ENCODE measurements at places on chromosomes 12 and 14.
A peak's percentile ranks its signal among the peaks of the same experiment; 100 is the strongest.

- DNase-seq = no peak
Observed at GRCh38 chr12:1820191-1820895, at the start of gene LRTM2. Gene LRTM2 (plus strand): TSS chr12:1820565. CDS start chr12:1828149, 7,584 bp downstream.

DNA sequence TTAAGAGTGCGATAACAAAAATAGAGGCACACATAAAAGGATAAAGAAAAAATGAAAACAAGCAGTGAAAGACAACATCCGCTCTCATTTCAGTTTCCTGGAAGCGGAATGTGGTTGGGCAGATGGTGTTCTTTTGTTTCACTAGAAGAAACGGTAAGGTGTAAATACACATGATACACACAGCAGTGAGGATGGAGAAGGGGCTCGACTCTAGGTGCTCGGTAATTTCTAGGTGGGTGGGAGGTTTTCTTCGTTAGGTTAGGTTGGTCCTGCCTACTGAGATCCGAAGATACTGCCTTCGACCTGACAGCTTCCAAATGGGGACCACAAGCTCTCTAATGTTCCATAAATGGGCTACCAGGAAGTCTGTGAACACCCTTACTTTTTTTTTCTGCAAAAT is 1082.5 kb downstream of the BCL11B start:
- DNase-seq = no peak

GRCh38 chr12:116339062-116339461 is 61.6 kb upstream of the MED13L start:
- DNase-seq = no peak

- DNase-seq = peak; percentile 93
Observed at GRCh38 chr14:34875031-34875922, at the start of gene BAZ1A. Gene BAZ1A (minus strand): TSS chr14:34875360. CDS start chr14:34874604, 756 bp downstream.

DNA sequence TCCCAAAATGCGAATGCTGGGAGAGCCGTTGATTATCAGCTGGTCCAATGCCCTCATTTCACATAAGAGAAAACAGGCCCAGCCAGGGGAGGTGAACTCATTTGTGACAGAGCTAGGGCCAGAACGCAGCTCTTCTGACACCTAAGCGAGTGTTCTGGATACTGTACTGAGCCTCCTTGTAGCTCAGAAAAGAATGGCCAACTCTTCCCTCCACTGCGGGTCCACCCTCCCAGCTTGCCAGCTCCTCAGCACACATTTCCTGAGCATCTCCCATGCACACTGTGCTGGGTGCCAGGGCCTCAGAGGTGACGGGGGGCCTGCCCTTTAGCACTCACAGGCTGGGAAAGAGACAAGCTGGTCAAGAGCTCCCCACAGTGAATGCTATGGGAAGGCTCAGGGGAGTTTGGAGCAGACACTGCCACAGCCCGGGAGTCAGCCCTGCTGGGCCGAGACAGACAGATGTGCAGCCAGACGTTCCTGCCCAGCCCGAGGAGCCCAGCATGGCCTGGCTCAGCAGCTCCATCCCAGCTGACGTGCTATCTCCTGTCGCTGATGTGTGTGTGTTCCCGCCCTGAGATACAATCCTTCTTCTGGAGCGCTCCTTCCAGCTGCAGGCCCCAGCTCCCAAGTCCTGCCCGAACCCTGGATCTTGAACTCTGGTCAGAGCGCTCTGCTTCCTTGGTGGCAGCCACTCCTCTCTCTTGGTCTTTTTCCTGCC is 3.5 kb downstream of the CMTM5 start:
- DNase-seq = no peak

GRCh38 chr14:92387578-92387977 is 64.6 kb downstream of the SLC24A4 start:
- DNase-seq = no peak

- peak; percentile 22 for DNase-seq
Observed at GRCh38 chr12:58395470-58395869, 454.1 kb downstream of the ATP23 start.

DNA sequence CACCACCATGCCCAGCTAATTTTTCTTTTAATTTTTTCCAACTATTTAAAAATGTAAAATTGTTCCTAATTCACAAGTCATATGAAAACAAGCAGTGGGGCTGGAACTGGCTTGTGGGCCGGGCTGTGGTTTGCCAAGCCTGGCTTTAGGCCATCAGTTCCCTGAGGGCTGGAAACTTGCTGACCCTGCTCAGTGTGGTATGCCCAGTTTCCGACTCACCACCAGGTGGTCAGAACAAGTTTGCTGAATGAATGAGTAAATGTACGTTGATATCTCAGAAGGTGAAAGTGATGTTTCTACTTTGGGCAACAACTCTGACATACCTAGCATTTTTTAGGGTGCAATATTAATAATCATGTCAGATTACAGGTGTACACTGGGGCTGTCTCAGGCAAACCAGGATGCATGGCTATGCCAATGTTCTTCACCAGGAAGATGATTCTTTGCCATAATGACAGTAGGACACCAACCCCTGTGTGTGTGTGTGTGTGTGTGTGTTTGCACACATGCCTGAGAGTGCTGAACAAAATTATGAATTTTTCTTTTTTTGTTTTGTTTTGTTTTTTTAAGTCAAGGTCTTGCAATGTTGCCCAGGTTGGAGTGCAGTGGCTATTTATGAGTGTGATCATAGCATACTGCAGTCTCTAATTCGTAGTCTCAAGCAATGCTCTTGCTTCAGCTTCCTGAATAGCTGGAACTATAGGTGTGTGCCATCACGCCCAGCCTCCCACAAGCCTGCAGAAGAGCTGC is 106.1 kb downstream of the PTPN11 start:
- peak; percentile 67 for DNase-seq

DNA sequence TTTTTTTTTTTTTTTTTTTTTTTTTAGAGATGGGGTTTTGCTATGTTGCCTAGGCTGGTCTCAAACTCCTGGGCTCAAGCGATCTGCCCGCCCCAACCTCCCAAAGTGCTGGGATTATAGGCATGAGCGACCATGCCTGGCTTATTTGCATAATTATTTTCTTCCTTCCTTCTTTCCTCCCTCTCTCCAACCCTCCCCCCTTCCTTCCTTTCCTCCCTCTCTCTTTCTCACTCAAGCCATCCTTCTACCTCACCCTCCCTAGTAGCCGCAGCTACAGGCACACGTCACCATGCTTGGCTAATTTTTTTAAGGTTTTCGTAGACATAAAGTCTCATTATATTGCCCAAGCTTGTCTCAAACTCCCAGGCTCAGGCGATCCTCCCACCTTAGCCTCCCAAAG is 83.8 kb downstream of the PEBP1 start:
- no peak for DNase-seq

- no peak for DNase-seq
Observed at GRCh38 chr14:50887476-50887875, 15.6 kb downstream of the ABHD12B start.

DNA sequence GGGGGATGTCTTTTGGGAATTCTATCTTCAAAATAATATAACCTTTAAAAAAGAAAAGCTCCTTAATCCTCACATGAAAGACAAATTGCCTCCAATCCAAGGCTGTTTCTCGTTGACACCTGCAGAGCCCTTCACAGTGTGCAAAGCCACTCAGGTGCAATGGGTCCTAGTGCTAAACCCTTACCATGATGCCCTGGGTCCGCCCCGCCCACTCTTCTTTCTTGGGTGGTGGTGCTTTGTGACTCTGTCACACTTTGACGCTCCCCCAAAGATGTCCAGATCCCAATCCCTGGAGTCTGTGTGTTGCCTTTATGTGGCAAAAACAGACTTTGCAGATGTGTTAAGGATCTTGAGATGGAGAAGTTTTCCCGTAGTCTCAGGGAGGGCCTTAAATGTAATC is 29.7 kb downstream of the CLMN start:
- DNase-seq = no peak

DNA sequence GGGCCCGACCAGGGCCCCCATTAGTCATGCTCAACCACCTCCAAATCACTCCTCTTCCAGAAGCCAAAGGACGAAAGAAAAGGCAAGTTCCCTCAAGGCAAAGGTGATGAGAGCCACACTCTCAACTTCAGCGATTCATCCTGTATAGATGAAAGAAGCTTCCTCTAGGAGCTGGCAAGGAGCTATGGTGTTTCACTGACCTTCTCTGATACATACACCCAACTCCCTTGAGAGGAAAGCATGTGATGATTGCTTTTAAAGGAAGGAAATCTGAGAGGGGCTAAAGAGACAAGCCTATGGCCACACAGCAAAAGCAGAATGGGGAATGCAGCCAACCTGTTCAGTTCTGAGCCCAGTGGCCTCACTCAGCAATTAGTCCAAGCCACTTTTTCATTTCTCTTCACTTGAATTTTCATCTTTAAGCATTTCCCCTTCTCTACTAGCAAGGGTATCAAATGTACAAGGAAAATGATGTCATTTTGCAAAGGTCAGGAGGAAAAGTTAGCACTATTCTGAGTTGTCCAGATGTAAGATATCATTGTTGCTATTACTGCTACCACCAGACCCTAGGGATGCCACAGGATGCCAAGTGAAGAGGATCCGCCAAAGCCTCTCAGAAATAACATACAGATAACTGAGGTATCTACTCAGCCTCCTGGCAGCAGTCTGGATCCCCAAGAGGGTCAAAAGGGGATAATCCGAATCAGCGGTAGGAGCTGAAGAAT is 82.5 kb downstream of the MAP3K9 start:
- DNase-seq = peak; percentile 17

DNA sequence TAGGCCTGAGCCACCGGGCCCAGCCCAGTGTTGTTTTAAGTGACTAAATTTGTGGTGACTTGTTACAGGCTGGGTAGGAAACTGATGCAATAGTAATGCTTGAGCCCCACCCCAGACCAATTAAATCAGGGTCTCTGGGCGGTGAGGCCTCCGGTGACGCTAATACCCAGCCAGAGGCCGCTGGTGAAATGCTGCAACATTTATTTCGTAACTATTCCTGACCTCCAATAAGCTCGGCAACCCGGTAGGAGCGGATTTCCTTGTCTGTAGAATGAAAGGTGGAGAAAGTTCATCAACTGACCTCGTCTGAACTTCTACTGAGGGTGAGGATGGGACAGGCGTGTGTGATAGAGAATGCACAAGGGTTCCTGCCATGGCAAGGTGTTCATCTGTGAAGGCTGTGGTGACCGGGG is 42.3 kb downstream of the FZD10 start:
- DNase-seq = no peak

GRCh38 chr12:69149270-69149669 is 90.1 kb upstream of the CPSF6 start:
- DNase-seq = no peak

GRCh38 chr14:100306101-100306997 is at the start of gene SLC25A29:
Gene SLC25A29 (minus strand): TSS chr14:100306444. CDS start chr14:100306232, 212 bp downstream.
- peak; percentile 81 for DNase-seq

DNA sequence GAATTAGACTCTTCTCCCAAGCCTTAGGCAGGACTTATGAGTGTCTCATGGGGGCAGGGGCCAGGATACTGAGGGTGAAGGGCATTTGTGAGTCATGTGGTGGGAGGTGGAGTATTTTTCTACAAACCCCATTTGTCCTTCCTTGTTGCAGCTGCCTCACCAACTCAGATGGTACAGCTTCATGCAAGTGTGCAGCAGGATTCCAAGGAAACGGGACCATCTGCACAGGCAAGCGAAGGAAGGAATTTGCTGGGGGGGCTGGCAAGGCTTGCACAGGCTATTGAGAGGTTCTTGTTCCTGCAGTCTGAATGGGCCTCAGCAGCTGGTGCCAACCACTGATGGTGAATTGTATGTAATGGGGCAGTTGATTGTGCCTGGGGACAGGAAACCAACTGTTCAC is 125.1 kb downstream of the STAB2 start:
- DNase-seq = no peak

GRCh38 chr12:72267974-72268373 is 4.2 kb upstream of the TRHDE start:
- no peak for DNase-seq

- no peak for DNase-seq
Observed at GRCh38 chr14:61736751-61737150, 25.5 kb upstream of the SNAPC1 start.

- no peak for DNase-seq
Observed at GRCh38 chr12:45518291-45519235, 210.9 kb upstream of the ARID2 start.

GRCh38 chr12:128671528-128672042 is 152.2 kb downstream of the SLC15A4 start:
- no peak for DNase-seq

DNA sequence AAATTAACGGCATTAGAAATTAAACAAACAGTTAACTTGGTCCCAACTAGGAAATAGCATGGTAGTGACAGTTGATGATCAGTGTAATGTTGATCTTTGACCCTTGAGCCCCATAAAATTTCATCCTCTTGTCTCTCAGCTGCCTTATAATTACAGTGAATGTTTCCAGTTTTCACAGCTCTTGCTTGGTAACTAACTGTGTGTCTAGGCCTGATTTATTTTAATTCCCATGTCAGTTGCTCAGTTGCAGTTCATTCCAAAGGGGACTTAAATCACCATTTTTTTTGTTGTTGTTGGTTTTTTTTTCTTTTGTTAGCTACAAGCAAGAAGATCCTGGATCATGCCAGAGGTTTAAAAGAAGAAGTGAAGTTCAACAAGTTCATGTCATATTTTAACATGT is 1883.7 kb upstream of the FLRT2 start:
- no peak for DNase-seq

DNA sequence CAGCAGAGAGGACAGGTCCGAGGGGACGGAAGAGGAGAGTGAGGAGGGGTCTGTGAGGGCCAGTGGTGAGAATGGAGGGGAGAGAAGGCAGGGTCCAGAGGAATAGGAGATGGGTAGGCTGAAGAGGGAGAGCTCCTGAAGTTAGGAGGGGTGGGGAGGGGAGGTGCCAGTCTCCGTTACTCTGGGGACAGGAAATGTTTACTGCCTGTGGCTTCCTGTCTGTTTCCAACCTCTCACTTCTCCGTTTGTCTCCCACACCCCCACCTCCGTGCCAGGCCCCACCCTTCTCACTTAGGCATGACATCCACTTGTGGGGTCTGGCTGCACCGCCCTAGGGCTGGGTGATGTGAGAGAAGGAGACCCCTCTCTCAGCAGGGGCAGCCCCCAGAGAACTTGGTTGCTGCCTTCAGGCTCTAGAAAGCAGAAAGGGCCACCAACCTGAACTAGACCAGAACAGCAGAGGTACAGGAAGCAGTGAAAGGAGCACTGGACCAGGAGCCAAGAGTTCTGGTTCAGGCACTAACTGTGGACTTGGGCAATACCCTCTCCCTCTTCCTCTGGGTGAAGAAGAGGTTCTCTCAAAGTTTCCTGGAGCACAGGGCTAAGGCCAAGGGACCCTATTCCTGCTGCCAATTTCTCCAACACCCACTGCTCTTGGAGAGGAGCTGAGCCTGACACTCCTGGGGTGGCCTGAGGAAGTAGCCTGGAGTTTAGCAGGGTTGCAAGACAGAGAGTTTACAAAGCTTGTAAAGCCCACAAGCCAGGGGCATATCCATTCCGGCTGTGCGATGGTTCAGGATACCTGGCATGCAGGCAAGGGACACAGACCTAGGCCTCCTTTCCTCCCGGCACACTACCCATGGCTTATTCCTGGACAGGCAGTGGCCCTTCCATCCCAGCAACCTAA is 5.5 kb downstream of the ITGA5 start:
- DNase-seq = no peak

- no peak for DNase-seq
Observed at GRCh38 chr12:49126852-49127763, 4.1 kb downstream of the TUBA1B start.
